ENCODE measurements at places on chromosomes 1 and 21. TPM values are rescaled to one million over a fixed set of nuclear protein-coding genes. Genes with fewer than 3 reads are reported as not detected.

GRCh38 chr1:211742272-211742671 is 66.9 kb upstream of the NEK2 start:
- no peaks in the 10 kb centered on the region for H3K27me3 ChIP-seq
- no peak overlapping the region for H3K27ac ChIP-seq
- H3K36me3 ChIP-seq = peaks cover 6% of the 10 kb centered on the region
- no peaks in the 10 kb centered on the region for H3K4me1 ChIP-seq
- no peak overlapping the region for H3K4me3 ChIP-seq
- no peak for DNase-seq

DNA sequence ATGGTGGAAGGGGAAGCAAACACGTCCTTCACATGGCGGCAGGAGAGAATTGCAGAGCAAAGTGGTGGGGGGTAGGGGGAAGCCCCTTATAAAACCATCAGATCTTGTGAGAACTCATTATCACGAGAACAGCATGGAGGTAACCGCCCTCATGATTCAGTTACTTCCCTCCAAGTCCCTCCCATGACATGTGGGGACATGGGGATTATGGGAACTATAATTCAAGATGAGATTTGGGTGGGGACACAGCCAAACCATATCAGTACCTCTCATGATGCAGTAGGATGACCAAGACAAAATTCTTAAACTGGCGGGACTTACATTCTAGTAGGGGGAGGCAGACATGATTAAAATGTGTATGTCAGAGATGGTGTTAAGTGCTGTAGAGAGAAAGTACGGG is 38.8 kb downstream of the WNT4 start:
- peaks cover 25% of the 10 kb centered on the region for H3K4me1 ChIP-seq
- no peak overlapping the region for H3K4me3 ChIP-seq
- H3K27ac ChIP-seq = no peak overlapping the region
- H3K36me3 ChIP-seq = peaks cover 1% of the 10 kb centered on the region

- no peaks in the 10 kb centered on the region for H3K27me3 ChIP-seq
- no peak for DNase-seq
Measured at GRCh38 chr21:24785033-24785432, 822.2 kb downstream of the MRPL39 start.

- no peaks in the 10 kb centered on the region for H3K36me3 ChIP-seq
- no peak overlapping the region for H3K27ac ChIP-seq
- no peaks in the 10 kb centered on the region for H3K27me3 ChIP-seq
- no peaks in the 10 kb centered on the region for H3K4me1 ChIP-seq
- no peak for DNase-seq
Measured at GRCh38 chr1:222525951-222526350, 22.0 kb downstream of the HHIPL2 start.

C4BPB gene
- total RNA-seq = 0.50 TPM

DNA sequence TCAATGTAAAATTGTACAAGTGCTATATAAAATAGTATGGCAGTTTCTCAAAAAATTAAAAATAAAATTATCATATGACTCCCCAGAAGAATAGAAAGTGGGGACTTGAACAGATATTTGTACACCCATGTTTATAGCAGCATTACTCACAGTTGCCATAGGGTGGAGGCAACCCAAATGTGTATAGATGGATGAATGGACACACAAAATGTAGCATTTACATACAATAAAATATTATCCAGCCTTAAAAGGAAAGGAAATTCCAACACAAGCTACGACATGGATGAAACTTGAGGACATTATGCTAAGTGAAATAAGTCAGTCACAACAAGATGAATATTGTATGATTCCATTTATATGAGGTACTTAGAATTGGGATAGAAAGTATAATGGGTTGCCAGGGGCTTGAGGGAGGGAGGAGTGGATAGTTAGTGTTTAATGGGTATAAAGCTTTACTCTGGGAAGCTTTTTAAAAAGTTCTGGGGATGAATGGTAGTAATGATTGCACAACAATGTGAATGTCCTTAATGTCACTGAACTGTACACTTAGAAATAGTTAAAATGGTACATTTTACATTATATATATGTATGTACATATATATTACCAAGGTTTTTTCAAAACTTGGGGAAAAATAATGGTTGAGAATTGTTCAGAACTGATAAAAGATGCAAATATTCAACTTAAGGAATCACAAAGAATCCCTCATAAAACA is 53.0 kb upstream of the ADORA3 start:
- no peaks in the 10 kb centered on the region for H3K36me3 ChIP-seq
- DNase-seq = no peak
- H3K27ac ChIP-seq = no peak overlapping the region
- no peaks in the 10 kb centered on the region for H3K27me3 ChIP-seq

TSTD1 gene
- 31.3 TPM for total RNA-seq

DNA sequence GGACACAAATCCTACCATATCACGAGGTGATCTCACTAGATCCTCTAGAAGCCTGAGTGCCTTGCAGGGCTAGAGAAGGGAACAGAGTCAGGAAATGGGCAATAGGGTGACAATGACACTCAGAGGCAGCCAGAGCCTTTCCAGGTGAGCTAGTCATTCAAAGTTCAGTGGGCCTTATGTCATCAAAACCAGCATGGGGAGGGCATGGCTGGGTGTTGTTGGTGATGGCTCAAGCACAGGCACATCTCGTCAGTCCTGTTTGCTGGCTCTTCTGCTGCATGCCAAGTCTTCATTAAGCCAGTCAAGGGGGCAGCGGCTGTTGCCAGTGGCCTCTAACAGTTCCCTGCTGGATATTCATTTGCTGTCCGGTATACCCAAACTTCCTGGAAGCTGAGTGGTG is 99.6 kb upstream of the USP24 start:
- H3K27ac ChIP-seq = no peak overlapping the region
- peaks cover 9% of the 10 kb centered on the region for H3K4me1 ChIP-seq
- no peaks in the 10 kb centered on the region for H3K36me3 ChIP-seq
- no peaks in the 10 kb centered on the region for H3K27me3 ChIP-seq

- H3K27me3 ChIP-seq = no peaks in the 10 kb centered on the region
- no peak for DNase-seq
- H3K36me3 ChIP-seq = no peaks in the 10 kb centered on the region
- H3K4me1 ChIP-seq = peaks cover 17% of the 10 kb centered on the region
Measured at GRCh38 chr1:44423591-44424537, 18.8 kb downstream of the RNF220 start.

DNA sequence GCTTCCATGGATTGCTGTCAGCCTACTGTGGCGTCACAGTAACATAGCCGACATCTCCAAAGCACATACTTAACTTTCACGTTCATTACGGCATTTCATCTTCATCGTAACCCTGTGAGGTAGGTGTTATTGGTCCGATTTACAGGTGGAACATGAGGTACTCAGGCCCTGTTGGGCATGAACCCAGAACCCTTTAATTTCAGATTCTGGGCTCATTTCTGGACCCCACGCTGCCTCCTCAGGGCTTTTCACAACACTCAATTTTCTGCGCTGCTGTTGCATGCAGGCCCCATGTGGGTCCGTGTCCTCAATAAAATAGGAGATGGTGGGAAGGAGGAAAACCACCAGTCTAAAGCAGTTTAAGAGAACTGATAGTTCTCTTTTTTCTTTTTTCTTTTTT is 39.6 kb downstream of the UBE2T start:
- H3K4me3 ChIP-seq = no peak overlapping the region
- DNase-seq = no peak
- H3K36me3 ChIP-seq = no peaks in the 10 kb centered on the region
- peaks cover 4% of the 10 kb centered on the region for H3K4me1 ChIP-seq

CFHR5 gene
- total RNA-seq = not detected

- H3K4me1 ChIP-seq = no peaks in the 10 kb centered on the region
- no peak overlapping the region for H3K4me3 ChIP-seq
- no peaks in the 10 kb centered on the region for H3K36me3 ChIP-seq
- H3K27me3 ChIP-seq = no peaks in the 10 kb centered on the region
- H3K27ac ChIP-seq = no peak overlapping the region
Measured at GRCh38 chr1:219075121-219075879, 98.4 kb upstream of the LYPLAL1 start.

GRCh38 chr1:192954705-192955265 is 104.4 kb downstream of the UCHL5 start:
- no peaks in the 10 kb centered on the region for H3K27me3 ChIP-seq
- no peak for DNase-seq
- no peaks in the 10 kb centered on the region for H3K36me3 ChIP-seq
- no peak overlapping the region for H3K4me3 ChIP-seq

DNA sequence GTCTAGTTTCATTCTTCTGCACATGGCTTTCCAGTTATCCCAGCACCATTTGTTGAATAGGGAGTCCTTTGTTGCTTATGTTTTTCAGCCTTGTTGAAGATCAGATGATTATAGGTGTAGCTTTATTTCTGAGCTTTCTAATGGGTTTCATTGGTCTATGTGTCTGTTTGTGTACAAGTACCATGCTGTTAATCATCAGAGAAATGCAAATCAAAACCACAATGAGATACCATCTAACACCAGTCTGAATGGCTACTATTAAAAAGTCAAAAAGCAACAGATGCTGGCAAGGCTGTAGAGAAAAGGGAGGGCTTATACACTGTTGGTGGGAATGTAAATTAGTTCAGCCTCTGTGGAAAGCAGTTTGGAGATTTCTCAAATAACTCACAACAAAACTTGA is 321.5 kb upstream of the PTBP2 start:
- no peaks in the 10 kb centered on the region for H3K36me3 ChIP-seq
- no peaks in the 10 kb centered on the region for H3K4me1 ChIP-seq
- H3K4me3 ChIP-seq = no peak overlapping the region
- H3K27me3 ChIP-seq = no peaks in the 10 kb centered on the region

CCDC17 gene
- 0.66 TPM for total RNA-seq

C1orf94 gene
- total RNA-seq = not detected

DNA sequence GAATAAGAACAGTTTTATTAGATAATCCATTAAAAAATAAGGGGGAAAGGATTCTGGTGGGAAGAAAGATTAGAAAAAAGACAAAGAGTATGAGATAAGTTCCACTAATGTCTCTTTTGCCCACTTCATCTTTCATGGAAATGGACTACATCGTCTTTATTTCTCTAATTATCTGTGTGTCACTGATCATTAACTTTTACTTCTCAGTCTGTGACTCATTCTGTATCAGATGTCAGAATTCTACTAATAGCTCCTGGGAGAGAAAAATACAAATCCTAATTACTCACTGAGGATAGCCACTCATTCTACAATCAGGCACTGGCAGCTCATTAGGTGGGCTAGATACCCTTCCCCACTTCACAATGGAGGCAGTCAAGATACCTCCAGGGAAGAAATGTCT is 41.7 kb downstream of the ILDR2 start:
- H3K27me3 ChIP-seq = no peaks in the 10 kb centered on the region
- H3K27ac ChIP-seq = no peak overlapping the region
- H3K4me3 ChIP-seq = no peak overlapping the region

All from esophagus muscularis mucosa (tissue), 4 donors.